ENCODE measurements at places on chromosomes 12 and 14.

GRCh38 chr12:101607894-101608293 is 13.1 kb downstream of the MYBPC1 start:
- DNase-seq, result no peak

- no peak for DNase-seq
Observed at GRCh38 chr14:72554994-72555608, 338.8 kb downstream of the DPF3 start.

GRCh38 chr14:59847711-59848110 is 22.9 kb downstream of the RTN1 start:
- DNase-seq, result no peak

DNA sequence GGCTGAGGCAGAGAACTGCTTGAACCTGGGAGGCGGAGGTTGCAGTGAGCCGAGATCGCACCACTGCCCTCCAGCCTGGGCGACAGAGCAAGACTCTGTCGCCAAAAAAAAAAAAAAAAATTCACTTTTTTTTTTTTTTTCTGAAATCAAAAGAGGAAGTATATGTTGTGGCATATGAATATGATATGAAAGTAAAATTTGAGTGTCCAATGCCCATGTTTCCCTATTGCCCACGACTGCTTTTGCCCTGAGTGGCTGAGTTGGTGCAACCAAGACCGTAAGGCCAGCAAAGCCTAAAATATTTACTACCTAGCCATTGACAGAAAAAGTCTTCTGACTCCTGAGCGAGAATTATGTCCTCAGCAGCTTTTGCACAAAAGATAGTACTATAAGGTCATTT is 101.7 kb upstream of the PARP11 start:
- DNase-seq, result no peak

- no peak for DNase-seq
Observed at GRCh38 chr12:101671157-101671791, 26.2 kb upstream of the CHPT1 start.

DNA sequence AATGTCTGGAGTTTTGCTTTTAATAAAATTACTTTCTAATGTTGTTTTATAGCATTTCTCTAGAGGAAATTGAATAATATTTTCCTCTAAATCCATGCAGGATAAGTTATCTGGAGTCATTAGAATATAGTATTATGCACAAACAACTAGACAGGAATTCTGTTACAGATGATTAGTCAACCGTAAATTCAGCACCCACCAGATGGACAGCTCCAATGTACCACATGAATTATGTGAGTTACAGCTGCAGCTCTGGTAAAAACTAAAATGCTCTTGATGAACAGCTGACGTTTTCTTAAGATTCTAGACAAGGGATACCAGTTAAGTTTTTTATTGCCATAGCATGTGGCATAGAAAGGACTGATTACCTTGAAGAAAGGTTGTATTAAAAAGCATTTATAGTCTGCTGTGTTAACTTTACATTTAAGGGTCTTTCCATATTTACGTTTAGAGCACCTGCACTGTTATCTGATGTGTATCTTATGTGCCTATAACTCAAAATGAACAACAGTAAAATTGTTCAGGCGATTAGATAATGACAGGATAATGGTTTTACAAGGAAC is 321.4 kb upstream of the LRFN5 start:
- no peak for DNase-seq

DNA sequence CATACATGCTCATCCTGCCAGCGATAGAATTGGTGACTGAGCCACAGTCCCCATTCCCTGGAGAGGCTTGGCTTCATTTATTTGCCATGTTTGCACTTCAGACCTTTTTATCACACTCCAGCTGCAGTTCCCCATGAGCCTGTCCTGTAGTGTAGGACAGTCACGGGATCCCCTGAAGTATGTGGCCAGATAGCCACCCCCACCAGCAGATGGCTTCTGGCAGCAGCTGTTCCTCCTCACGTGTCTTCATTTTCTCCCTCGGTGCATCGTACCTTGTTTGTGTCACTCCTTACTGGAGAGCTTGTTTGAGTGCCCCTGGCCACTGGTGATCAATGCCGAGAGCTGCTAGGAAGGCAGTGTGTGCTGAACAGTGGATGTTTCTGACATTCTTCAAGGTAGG is 40.2 kb downstream of the UBE3B start:
- DNase-seq, result no peak

DNA sequence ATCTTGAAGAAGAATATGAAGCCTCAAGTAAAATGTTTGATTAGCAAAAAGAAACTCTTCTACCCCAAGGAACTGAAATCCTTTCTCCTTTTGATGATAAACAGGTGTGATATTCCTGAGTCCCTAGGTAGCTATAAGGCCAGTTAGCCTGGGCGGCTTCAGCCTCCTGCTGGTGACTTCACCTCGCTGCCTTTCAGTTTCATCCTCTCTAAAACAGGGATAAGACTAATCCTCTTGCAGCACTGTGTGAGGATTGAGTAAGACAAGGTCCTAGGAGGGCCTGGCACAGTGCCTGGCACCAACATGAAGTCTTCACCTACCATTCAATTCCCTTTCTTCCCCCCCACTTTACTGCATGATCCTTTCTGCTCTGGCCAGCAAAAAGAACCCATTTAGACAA is 42.1 kb downstream of the CIT start:
- DNase-seq, result no peak
